NCI-H2081 (cell line): ENCODE measurements at places on chromosomes 1 and 21.

DNA sequence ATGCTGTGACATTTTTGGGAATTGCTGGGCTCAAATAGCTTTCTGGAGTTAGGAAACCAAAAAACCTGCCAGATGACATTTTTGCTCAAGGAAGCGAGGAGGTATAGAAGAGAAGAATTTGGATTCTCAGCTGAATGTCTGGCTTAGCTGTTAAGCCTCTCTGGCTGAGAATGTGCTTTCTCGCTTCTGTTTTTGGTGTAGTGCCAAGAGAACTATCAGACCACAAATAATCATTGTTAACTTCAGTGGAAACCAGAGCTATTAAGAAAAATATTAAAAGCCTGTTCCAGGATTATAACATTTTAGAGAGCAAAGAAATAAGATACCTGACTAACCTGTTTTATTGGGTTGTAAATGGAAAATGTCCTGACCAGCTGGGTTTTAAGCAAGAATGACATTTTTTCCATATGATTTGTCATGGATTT lies 39.5 kb upstream of the DIPK1A start:
- DNase-seq = no peak

DNA sequence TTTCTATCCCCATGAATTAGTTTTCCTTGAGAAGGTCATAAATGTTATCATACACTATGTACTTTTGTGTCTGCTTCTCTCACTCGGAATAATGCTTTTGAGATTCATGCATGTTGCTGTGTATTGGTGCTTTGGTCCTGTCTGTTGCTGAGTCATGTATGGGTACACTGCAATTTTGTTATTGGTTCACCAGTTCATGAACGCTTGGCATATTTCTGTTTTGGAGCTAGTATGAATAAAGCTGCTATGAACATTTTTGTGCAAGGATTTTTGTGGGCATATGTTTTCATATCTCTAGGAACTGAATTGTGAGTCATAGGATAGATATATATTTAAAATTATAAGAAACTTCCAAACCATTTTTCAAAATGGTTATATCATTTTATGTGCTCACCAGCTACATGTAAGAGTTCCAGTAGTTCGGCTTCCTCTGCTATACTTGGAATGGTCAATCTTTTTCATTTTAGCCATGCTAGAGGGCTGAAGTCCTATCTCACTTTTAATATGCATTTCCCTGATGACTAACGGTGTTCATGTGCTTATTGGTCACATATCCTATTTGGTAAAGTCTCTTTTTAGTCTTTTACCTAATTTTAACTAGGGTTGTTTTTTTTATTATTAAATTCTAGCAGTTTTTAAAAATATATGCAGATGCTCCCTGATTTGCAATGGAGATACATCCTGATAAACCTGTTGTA lies 38.2 kb downstream of the ETS2 start:
- no peak for DNase-seq

DNA sequence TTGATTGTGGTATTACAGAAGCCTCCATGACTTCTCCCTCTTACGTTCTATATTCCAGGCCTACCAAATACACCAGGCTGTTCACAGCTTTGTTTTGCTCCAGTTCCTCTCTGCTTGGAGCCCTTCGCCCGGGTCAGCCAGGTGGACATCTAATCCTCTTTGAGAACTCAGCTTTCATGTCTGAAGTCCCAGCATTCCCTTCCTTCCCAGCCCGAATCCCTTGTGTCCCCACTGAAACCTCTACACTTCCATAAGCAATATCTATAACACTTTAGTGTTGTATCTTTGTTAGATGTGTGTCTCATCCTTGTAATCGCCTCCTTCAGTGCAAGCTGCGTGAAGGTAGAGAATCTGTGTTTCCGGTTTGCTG lies 1.9 kb downstream of the RNF11 start:
- no peak for DNase-seq

DNA sequence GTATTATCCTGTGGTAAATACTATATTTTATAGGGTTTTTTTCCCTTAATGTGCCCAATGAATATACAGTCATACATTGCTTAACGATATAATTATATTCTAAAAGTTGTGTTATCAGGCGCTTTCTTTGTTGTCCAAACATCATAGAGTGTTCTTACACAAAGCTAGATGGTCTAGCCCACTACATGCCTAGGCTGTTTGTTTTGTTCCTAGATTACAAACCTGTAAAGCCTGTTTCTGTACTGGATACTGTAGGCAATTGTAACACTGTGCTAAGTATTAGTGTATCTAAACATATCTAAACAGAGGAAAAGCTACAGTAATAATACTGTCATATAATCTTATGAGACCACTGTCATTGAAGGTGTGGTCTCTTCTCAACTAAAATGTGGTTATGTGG lies 242.6 kb upstream of the C1orf105 start:
- DNase-seq = no peak

- DNase-seq = no peak
These were observed 148.7 kb upstream of the SPAG17 start for GRCh38 chr1:118333601-118334210.

DNA sequence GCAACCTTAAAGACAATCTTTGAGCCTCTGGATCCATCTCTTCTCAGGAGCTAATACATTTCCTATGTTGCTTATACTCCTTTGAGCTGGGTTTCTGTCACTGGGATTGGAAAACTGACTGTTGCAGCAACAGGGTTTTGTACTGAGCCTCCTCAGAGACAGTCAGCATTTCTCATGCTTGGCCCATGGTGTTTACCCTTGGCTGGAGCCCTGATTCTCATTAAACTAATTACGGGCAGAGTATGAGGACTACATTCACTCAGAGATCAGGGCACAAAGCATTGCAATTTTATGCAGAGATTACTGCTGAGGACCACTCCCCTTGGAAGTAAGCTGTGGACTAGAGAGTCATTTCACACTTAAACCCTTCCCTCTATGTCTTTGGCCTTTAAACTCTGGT lies 134.5 kb downstream of the LRIG2 start:
- DNase-seq = no peak

DNA sequence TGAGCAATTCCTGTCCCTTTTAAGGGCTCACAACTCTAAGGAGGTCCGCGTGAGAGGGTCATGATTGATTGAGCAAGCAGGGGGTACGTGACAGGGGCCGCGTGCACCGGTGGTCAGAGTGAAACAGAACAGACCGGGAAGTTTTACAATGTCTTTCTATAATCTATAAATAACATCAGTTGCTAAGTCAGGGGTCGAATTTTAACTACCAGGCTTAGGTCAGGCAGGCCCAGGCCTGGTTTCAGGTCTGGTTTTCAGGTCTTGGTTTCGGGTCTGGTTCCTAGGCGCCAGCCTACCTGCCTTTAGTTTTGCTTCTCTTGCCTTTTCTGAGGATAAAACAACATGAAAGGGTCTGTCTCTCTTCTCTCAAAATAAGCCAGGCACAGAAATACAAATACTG lies 476.0 kb upstream of the CAMK1G start:
- no peak for DNase-seq

DNA sequence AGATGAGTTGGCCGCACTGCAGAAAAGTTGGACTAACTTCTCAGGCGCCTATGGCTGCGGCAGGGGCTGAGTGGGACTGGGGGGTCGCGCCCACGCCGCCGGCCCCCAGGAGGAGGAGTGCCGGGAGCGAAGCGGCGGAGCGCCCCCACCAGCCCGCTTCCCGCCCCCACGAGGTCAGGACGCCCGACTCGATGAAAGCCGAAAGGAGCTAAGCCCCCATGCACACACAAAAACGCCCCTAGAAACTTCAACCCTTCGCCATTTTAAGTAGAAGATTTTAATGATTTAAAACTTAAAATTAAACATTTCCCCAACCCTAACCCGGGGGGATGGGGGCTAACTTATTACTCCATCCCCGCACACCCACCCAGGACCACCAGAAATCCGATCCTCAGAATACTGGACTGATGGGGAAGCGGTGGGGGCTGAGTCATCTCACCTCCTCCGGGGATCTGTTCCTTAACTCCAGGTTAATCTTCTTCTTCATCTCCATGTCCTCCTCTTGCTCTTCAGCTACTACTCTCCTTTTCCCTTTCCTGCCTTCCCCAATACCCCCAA lies 539 bp downstream of the ANP32E start:
- peak; percentile 6 for DNase-seq

- no peak for DNase-seq
These were observed 67.0 kb downstream of the XCL2 start for GRCh38 chr1:168476588-168477385.

DNA sequence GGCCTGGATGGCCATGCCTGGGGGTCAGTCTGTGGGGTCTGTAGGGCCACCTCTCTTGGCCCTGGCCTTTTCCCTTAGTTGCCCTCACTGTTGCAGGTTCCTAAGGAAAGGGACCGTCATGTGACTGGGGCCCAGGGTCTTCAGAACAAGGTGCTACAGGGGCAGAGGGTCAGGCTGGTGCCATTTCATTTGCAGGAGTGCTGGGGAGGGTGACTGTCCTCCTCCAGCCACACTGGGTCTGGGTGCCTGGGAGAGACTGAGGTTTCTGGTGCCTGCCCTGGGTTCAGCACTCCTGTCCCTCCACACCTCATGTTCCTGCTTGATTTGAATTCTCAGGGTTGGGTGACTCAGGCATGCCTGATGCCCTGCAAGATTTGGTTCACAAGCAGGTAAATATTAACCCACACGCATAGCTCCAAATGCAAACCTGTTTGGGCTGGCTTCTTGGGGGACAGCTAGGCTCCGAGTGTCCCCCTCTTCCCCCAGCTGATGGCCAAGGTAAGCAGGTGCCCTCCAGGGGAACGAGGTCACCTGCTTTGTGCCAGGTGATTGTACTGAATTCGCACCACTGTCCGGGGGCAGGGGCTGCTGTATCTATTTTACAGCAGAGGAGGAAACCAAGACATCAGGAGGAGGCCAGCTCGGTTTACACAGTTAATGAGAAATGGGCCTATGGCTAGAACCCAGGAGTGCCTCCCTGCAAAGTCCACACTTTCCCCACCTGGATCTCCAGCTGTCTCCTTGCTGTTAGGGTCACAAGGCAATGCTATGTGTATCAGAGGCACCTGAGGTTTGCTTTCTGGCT lies 20.3 kb downstream of the ARHGEF10L start:
- no peak for DNase-seq

DNA sequence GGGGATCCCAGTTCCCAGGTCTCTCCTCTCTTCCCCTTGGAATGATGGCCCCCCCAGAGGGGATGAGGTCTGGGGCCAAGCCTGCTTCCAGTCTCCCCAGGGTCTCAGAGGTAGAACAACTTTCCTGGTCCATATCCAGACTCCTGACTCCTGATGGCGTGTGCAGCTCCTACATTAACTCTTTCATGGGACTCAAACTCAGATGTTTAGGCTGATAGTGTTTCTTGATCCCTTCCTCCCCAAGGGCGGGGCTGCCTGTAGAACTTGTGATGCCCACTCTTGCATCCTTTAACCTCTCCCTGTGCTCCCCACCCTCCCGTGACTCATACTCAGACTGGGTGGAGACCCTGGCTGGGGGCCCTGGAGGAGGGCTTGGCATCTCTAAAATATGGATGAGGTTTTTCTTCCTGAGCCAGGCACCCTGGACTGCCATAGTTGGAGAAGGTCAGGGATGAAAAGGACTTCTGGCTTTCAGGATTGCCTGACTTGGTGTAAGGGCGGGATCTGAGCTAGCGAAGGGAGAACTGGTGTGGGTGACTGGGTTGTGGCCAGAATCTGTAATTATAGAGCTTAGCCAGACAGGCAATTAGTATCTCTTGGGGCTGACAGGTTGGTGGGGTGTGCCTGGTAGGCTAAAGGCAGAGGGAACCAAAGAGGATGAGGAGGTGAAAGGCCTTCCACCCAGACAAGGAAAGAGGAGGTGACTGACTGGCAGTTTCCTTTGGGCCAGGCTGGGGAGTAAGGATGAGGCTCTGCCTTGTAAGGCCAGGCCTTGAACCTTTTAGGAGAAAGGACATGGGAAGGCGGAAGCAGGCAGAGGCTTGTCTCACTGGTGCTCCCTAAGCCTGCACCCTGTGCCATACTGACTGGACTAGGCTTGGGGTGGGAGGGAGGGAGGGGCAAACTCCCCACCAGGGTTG lies 1.5 kb downstream of the ATP8B2 start:
- DNase-seq = no peak

DNA sequence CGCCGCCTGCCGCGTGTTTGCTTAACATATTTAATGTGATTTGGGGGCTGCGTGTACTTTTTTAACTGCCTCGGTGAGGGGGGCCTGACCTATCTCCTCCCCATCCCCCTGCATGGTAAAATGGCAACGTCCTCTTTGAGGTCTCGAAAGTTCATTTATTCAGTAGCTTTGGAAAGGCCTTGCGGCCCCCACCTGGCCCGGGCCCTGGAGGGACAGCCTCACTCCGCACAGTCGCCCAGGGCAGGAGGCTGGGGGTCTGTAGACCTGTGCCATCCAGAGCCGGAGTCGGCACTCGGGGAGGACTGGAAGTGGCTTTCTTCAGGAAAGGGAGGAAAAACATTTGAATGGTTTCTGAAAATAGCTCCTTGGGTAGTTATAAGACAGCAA lies 38.0 kb upstream of the ACTRT2 start:
- no peak for DNase-seq

DNA sequence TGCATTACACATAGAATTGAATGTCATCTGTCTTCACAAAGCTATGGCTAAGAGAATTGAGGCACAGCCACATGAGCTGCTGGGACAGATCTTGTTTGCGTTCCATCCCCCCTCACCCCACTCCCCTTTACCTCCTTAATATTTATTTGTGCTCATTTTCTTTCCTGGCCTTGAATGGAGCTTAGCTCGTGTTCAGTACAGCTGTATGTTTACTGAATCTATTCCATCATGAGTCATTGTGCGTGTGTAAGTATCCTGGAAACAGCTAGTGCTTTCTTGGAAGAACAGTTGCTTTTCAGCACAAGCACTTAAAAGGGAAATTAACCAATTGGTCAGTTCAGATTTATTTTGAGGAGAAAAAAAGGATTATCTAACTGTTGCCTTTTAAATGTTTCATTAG lies 14.7 kb downstream of the PROX1 start:
- DNase-seq = peak; percentile 64

DNA sequence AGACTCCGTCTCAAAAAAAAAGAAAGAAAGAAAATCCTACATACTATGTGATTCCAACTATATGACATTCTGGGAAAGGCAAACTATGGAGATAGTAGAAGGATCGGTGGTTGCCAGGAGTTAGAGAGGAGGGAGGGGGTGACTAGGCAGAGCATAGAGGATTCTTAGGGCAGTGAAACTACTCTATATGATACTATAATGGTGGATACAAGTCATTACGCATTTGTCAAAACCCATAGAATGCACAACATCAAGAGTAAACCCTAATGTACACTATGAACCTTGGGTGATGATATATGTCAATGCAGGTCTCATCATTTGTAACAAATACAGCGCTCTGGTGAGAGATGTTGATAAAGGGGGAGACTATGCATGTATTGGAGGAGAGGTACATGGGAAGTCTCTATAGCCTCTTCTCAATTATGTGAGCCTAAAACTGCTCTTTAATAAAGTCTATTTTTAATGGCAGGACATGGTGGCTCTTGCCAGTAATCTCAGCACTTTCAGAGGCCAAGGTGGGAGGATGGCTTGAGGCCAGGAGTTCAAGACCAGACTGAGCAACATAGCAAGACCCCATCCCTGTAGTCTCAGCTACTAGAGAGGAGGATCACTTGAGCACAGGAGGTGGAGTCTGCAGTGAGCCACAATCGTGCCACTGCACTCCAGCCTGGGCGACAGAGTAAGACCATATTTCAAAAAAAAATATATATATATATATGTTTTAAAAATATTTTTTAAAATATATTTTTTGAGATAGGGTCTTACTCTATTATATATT lies 17.0 kb downstream of the SLC2A5 start:
- no peak for DNase-seq

- DNase-seq = peak; percentile 65
These were observed 749 bp downstream of the IBA57 start for GRCh38 chr1:228166170-228166936.

GRCh38 chr1:166858726-166859419 lies 17.2 kb downstream of the TADA1 start:
- no peak for DNase-seq

- no peak for DNase-seq
These were observed 17.0 kb upstream of the ALDH4A1 start for GRCh38 chr1:18919197-18919905.

- DNase-seq = no peak
These were observed 9.1 kb upstream of the RAB7B start for GRCh38 chr1:206012086-206012859.
